Karpas-422 (cell line): ENCODE measurements at places on chromosomes 6 and 20. TPM values are rescaled to one million over a fixed set of nuclear protein-coding genes. Genes with fewer than 3 reads are reported as not detected.

DNA sequence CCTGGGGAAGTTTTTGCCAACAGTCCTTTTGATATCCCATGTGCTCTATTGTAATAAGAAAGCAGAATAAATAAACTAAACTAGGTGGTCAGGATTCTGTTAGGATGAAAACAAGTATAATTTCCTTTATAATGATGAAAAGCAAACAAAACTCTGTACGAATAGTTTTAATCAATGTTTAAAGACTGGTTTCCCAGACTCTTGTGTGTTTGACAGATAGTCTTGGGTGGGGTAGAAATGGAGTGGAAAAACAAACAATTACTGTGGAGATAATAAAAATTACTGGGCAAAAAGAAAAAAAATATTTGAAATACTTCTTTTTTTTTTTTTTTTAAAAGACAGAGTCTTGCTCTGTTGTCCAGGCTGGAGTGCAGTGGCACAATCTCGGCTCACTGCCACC is 152.1 kb upstream of the FLRT3 start:
- H3K4me3 ChIP-seq: no peak overlapping the region
- H3K4me1 ChIP-seq: no peaks in the 10 kb centered on the region
- H3K27ac ChIP-seq: no peak overlapping the region

GRCh38 chr6:137283940-137284810 is 65.0 kb upstream of the IFNGR1 start:
- no peak for DNase-seq
- H3K27ac ChIP-seq: no peak overlapping the region
- peaks cover 7% of the 10 kb centered on the region for H3K4me1 ChIP-seq
- H3K4me3 ChIP-seq: no peak overlapping the region
- no peaks in the 10 kb centered on the region for H3K27me3 ChIP-seq

DNA sequence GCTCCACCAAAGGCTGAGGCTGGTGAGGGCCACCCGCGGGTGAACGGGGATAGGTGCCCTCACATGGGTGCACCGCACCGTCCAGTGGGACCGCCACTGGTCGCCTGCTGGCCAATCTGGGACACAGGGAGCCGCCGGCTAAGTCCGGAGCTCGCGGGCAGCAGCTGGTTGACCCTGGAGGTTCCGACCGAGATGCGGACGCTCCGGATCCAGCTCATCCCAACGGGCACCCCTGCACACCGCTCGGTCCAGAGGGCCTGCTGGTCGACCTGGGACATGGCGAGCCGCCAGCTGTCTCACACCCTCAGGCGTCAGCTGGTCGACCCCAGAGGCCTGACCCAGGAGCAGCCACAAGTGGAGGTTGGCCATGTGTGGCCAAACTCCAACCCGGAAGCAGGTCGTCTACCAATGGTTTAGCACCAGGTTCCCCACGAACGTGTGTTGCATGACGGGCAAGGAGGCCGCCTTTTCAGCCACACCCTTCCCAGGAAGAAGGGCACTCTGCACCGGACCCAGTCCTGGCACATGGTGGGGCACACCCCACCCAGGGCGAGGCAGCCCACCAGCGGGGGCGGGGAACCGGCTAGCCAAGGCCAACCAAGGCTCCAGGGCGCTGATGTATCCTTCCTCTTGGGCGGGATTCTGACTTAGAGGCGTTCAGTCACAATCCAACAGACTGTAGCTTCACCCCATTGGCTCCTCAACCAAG is 746.0 kb upstream of the DEFB115 start:
- no peaks in the 10 kb centered on the region for H3K36me3 ChIP-seq
- no peak overlapping the region for H3K27ac ChIP-seq
- DNase-seq: no peak

- H3K4me1 ChIP-seq: no peaks in the 10 kb centered on the region
- H3K36me3 ChIP-seq: no peaks in the 10 kb centered on the region
- no peaks in the 10 kb centered on the region for H3K27me3 ChIP-seq
Observed at GRCh38 chr20:19974630-19975435, 42.3 kb upstream of the NAA20 start.

DNA sequence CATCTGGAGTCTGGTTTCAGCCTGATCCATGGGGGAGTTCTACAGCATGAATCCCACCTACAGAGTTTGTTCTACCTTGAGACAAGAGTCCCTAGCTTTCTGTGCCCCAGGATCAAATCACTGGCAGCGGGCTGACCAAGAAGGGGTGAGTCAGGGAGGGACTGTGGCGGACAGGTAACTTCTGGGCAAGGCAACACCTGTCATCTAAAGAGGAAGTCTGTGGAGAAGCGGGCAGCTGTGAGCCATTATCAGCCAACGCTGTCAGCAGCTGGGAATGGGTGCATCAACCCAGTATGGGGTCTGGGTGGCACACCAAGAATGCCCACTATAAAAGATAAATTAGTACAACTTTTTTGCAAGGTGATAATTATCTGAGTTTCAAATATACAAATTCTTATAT is 45.9 kb downstream of the UBE3D start:
- H3K36me3 ChIP-seq: peaks cover 40% of the 10 kb centered on the region
- H3K27ac ChIP-seq: no peak overlapping the region
- no peak overlapping the region for H3K4me3 ChIP-seq
- DNase-seq: no peak

DNA sequence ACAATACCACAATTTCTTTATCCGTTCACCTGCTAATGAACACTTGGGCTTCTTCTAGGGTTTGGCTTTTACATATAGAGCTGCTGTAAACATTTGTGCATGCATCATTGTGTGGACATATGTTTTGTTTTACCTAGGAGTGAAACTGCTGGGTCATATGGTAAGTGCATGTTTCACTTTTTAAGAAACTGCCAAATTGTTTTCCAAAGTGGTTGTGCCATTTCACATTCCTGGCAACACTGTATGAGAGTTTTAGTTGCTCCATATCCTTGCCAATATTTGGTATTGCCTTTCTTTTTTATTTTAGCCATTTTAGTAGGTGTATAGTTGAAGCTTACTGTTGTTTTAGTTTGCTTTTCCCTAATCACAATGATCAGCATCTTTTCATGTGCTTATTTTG is 14.1 kb upstream of the RPN2 start:
- no peak overlapping the region for H3K27ac ChIP-seq
- H3K36me3 ChIP-seq: no peaks in the 10 kb centered on the region
- DNase-seq: no peak

- H3K27me3 ChIP-seq: no peaks in the 10 kb centered on the region
- peaks cover 32% of the 10 kb centered on the region for H3K4me1 ChIP-seq
- no peak overlapping the region for H3K4me3 ChIP-seq
- no peaks in the 10 kb centered on the region for H3K36me3 ChIP-seq
Observed at GRCh38 chr6:69812746-69813427, 16.1 kb upstream of the LMBRD1 start.

DNA sequence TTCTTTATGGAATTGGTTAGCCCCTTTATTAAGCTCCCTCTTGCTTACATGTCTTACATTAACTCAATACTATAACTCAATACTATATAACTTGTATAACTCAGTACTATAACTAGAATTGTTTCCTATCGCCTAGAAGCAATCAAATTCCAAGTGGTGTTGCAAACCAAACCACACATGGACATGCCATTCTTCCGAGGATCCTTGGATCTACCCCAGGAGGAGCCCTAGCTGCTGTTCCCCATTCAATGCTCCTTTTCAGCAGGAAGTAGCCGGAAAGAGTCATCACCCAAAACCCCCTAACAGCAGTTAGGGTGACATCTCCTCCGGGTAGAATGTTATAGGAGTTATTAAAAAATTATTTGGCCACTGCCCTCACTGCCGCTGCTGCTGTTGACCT is 40.5 kb downstream of the PLN start:
- H3K27me3 ChIP-seq: no peaks in the 10 kb centered on the region
- H3K36me3 ChIP-seq: no peaks in the 10 kb centered on the region
- peaks cover 7% of the 10 kb centered on the region for H3K4me1 ChIP-seq
- no peak overlapping the region for H3K27ac ChIP-seq
- DNase-seq: no peak
- H3K4me3 ChIP-seq: no peak overlapping the region

DNA sequence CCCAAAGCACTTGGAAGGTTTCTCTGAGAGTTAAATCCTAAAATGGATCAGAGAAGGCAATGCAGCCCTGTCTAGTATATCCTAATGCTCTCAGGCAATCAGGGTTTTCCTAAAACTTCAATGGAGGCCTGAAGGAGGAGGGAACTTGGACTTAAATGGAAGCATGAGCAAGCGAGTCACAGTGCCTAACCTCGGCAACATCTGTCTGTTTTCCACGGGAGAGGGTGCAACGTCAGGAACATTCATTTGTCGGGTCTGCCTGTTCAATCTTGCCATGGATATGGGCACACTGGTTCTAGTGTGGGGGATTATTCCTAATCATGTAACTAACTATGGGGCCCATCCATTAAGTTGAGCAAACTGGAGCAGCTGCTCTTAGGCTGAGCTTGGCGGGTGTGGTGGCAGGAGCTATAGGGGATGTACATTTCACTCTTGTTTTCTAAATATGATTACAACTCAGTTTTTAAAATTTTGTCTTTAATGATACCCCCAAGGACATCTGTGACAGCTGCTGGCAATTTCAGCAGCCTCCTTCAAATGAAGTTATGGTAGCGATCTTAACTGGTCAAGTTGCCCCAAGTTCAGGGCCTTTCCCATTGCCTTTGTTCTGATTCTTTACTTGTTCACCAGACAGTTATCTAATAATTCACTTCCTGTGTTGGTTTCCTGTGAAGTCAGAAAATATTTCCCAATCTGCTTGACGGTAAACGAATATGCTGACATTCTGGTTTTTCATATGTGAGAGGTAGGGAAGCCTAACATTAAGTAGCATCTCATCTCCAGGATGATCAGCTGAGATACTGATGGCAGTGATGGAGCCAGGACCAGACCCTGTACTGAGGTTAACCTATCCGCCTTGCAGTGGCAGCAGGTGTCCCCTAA is 21.6 kb downstream of the DSE start:
- H3K27ac ChIP-seq: no peak overlapping the region
- no peaks in the 10 kb centered on the region for H3K4me1 ChIP-seq
- H3K36me3 ChIP-seq: no peaks in the 10 kb centered on the region
- DNase-seq: no peak
- H3K4me3 ChIP-seq: no peak overlapping the region

- H3K4me3 ChIP-seq: no peak overlapping the region
- no peaks in the 10 kb centered on the region for H3K36me3 ChIP-seq
- H3K27ac ChIP-seq: no peak overlapping the region
- no peak for DNase-seq
- no peaks in the 10 kb centered on the region for H3K27me3 ChIP-seq
Observed at GRCh38 chr6:142385352-142385751, 83.5 kb downstream of the ADGRG6 start.

DNA sequence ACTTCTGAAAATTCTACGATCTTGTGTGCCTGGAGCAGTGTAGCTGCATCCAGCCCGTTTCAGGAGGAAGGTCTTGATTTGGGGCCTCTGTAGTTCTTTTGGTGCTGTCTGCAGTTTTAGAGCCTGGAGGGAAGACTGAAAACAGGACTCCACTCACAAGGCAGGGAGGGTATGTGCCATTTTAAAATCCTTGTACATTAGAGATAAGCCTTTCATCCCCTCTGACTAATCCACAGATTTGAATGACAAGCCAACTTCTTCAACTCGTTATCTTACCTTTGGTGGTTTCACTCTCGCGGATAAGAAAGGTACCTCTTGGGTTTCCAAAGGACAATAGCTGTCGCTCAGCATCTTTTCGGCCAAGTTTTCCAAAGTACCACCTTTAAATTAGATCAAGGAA is 98.0 kb upstream of the TRAF3IP2 start:
- H3K36me3 ChIP-seq: peaks cover 46% of the 10 kb centered on the region; the same call in 1 of the 2 replicates
- DNase-seq: no peak
- H3K27me3 ChIP-seq: no peaks in the 10 kb centered on the region
- no peak overlapping the region for H3K4me3 ChIP-seq
- H3K27ac ChIP-seq: no peak overlapping the region

Gene TCP11
- total RNA-seq: 0.11 TPM in 1 of 2 replicates, not detected in the other

Gene MYMX
- not detected in 2 replicates for total RNA-seq

Gene RPL7L1
- 97.6 and 104 TPM in 2 replicates for total RNA-seq
